Stimulated activated CD4-positive, alpha-beta T cell treated with anti-CD3 and anti-CD28 coated beads, Interleukin-15, amount 100 ng/mL, for 1 hour (primary cell): ENCODE measurements at places on chromosomes 11 and 22.

DNA sequence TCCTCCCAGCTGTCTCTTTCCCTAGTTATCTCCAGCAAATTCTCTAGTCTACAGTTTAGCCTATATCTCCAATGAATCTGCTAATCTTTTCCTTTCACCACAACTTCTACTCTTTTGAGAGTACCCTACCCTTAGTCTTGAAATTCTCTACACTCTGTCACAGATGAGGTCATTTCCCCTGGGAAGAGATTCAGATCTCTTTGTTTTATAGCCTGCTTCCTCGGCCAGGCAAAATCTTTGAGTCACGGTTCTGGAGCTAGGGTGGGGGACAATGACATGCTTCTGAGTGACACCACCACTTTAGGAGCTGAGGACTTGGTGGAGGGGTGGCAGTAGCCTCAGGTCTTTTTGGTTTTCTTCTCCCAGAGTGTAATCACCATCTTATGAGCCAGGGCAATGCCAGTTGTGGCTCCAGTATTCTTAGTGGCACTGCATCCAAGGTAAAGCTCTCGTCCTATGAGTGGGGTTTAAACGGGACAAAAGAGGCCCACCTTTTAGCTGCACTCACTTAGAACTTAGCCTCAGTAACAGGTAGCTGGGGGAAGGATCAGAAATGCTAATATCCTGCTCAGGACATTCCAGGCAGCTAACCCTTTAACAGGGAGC, 98.5 kb upstream of the RRM1 start:
- no peak for DNase-seq

DNA sequence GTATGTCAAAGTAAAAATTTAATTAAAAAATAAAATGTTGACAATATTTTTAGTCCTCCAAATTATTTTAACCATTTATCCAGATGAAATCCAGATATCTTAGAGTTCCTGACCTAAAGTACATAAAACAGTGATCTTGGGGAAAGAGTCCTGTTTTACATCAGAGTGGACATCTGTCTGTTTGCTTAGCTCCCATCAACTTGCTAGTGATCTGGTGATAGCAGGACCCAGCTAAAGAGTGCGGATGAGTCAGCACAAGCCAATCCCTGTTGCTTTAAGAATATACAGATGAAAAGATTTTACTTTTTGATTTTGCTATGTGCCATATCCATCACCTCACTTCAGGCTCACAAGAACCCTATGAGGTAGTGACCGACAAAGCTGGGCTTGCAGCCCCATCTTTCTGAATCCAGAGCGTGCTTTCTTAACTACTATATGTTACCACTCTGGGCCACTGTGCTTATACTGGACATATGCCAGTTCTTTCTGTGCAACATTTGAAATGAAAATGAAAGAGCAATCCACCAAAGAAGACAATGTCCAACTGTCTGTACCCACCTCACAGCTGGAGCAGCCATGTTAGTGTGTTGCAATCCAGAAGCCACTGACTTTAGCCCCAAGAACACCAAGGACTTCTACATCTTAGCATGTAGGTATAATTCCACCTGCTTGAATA, 167.6 kb upstream of the SESN3 start:
- DNase-seq = no peak

GRCh38 chr11:128692753-128693415, 988 bp upstream of the FLI1 start:
- DNase-seq = no peak

DNA sequence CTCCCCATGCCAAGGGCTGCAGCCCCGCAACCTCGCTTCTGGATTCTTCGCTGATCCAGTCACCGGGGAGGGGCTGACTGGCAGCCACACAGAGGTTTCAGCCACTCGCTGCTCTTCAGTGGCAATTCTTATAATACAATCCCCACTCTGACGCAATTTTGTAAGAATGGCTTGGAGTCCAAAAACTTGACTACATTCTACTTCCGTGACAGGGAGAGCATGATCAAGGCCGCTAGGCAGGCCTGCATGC, 14.9 kb downstream of the PPM1F start:
- no peak for DNase-seq

DNA sequence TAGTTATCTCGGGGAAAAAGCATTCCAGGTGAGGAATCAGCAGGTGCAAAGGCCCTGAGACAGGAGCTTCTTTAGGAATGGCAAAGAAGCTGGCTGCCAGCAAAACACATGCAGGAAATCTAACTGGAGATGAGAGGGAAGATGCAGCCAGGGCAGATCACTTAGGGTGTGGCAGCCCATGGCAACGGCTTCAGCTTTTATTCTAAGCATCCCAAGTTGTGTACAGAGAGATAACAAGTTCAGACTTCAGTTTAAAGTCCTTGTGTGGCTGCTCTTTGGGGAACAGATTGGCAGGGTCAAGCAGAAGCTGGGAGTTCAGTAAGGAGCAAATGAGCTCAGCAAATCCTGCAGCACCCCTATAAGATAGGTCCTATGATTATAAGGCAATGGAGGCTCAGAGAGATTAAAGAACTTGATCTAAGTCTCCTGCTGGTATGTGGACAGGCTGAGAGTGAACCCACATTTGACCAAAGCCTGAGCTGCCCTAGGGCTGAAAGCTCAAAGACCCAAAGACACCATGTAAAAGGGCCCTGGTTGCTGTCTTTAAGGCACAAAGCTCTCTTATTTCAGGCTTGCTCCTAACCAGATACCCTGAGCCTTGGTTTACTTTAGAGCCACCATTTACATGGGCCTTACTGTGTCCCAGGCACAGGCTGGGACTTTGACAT, 466.8 kb downstream of the SOX6 start:
- DNase-seq = no peak

- DNase-seq = no peak
Observed at GRCh38 chr22:40441761-40442390, 71.5 kb downstream of the SGSM3 start.

GRCh38 chr11:94400839-94401772, at the start of gene GPR83:
TSS of gene GPR83 (minus strand) at chr11:94401419. CDS start at chr11:94401247, 172 bp downstream.
- DNase-seq = no peak

GRCh38 chr11:117529816-117530215, 202.2 kb downstream of the CEP164 start:
- DNase-seq = no peak

DNA sequence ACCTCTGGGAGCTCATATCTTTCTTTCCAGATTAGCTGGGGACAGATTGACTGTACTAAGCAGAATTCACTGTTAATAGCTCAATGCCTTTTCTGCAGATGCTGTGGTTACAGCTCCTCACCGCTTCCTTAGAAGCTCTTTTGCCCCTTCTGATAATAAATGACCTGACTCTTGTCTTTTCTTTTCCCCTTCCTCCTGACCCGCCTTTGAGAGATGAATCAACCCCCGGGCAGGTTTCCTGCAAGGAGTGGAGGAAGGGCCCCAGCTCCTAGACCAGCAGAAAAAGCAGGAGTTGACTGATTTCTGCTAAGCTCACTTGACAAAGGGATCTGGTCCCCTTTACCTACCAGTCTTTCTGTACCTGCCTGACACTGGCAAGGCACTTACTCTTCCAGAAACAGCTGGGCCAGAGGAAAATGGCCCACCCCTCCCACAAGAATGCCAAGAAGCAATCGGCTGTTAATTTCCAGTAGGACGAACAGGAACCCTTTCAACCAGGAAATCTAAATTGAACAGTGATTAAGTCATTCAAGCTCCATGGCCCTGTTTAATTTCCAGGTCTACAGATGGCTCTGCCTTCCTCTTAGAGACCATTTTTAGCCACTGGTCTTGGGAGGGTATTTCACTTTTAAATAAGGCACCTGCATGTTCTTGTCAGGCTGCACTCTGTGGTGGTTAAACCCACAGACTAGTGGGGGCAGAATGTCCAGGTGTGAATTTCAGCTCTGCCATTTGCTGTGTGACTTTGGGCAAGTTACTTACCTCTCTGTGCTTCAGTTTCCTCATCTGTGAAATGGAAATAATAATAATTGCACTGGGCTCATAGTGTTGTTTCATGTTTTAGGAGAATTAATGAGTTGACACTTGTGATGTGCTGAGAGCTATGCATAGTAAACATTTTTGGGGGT, 67.5 kb downstream of the PRR5L start:
- DNase-seq = no peak
